ENCODE measurements at places on chromosomes 2 and 18. TPM values are rescaled to one million over a fixed set of nuclear protein-coding genes. Genes with fewer than 3 reads are reported as not detected.

DNA sequence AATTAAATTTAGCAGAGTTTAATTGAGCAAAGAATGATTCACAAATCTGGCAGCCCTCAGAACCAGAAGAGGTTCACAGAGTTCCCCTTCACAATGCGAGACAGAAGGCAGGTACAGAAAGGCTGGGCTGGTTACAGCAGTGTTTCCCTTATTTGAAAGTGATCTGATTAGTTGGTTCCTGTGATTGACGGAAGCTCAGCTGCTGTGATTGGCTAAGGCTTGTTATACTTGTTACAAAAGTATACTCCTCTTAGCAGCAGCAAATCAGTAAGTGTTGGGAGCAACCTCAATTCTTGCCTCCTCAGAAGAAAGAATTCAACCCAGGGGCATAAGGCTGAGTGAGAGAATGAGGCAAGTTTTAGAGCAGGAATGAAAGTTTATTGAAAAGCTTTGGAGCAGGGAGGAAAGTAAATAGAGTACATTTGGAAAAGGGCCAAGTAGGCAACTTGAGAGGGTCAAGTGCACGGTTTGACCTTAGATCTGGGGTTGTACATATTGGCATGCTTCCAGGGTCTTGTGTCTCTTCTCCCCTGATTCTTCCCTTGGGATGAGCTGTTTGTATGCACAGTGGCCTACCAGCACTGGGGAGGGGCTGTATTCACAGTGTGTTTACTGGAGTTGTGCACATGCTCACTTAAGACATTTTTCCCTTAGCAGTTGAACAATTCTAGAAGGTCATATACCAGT, 431.8 kb upstream of the RAB12 start:
- DNase-seq, result peak; percentile 48

- DNase-seq, result no peak
Measured at GRCh38 chr2:2161871-2162653, 169.0 kb downstream of the MYT1L start.

DNA sequence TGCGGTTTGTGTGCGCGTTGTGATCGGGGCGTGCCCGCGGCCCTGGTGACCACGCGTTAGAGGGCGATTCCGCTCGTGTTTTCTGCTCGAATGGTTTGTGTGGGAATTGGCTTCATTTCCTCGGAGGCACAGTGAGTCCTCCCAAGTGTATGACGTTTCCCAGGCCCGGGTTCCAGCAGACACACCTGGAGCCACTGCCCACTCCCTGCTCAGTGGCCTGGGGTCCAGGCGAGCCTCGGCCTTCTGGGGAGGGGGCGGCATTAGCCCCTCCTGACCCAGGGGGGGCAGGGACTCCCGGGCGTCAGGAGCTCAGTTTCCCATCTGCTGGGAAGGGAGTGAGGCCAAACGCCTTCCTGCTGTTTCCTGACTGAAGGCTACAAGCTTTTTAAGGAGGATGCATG, 92.1 kb downstream of the NFATC1 start:
- no peak for DNase-seq

GRCh38 chr2:241844831-241845578, 13.7 kb downstream of the PDCD1 start:
- DNase-seq, result no peak

- no peak for DNase-seq
Measured at GRCh38 chr2:236797411-236797810, 227.8 kb downstream of the ACKR3 start.

SPHKAP gene
- 0.03 TPM for total RNA-seq

ICA1L gene
- 21.2 TPM for total RNA-seq

LINC00305 gene
- total RNA-seq, result not detected

ERMN gene
- total RNA-seq, result 0.52 TPM

Measured in lung (tissue), 17 donors.